ENCODE measurements at places on chromosomes 1 and 21.
A peak's percentile ranks its signal among the peaks of the same experiment; 100 is the strongest.

DNA sequence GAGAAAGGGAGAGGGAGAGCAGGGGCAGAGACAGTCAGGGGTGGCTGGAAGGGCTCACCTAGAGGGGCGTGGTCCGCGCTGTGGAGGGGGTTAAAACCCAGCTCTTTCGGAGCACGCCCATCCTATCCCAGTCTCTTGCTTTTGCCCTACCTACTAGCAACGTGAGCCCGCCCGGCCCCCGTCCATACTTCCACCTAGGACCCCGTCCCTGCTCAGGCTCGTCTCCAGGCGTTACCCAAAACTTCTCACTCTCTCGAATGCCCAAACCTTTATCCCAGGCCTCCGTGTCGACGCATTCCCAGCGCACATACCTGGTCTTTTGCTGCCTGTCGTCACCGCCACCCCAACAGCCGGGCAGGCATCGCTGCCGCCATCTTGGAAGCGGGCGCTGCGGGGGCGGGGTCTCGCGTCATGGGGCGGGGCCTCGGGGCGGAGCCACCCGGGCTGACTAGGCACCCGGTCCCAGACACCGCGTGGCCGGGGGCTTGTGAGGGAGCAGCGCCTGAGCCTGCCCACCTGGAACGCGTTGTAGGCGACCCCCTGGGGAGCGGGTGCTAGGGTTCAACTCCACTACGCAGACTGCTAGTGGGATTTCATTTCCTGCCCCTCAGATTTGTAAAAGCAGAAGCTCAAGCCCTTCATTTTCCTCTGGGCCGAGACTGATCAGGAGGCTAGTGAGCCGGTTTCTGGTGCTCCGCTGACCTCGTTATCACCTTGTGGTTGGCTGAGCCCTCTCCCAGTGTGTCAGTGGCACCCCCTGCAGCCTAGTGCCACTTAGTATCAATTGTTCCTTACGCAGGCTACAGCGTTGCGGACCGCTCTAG, at the start of gene B4GALT3:
Gene B4GALT3 (minus strand): TSS at position 396 of the 824 bp plus-strand sequence. CDS start 1,447 bp downstream, outside the sequence.
- peak; percentile 94 for DNase-seq

DNA sequence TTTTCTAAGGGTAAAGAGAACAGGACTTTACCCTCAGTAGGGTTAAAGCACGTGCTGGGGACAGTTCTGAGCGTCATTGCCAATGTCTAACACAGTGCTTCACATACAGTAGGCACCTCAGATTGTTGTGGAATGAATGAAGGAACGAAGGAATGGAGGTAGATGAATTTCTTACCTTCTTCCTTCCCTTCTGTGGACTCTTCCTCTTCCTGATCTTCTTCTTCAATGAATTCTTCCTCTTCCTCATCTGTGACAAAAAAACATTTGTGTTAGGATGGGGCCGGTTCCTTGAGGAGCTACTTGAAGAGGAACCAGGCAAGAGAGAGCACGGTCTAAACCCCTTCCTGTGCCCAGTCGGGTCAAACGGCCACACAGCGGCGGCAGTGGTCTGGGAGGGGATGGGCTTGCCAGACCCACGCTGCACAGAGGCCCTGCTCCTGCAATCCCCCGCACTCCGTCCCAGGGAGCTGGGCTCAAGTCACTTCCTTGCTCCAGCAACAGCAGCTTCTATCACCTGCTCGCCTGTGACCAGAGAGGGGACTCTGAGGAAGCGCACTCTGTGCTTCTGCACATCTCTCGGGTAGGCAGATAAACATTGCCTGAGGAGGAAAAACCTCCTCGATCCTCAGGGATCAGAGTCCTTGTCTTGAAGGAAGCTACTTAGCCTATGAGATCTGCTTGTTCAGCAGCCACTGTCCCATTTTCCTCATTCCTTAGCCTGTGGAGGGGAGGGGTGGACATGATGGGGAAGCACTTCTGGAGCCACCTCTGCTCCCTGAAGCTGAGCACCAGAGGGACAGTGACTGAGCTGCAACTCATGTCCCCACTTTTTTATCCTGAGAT, 8.0 kb upstream of the SLC30A2 start:
- DNase-seq = no peak

DNA sequence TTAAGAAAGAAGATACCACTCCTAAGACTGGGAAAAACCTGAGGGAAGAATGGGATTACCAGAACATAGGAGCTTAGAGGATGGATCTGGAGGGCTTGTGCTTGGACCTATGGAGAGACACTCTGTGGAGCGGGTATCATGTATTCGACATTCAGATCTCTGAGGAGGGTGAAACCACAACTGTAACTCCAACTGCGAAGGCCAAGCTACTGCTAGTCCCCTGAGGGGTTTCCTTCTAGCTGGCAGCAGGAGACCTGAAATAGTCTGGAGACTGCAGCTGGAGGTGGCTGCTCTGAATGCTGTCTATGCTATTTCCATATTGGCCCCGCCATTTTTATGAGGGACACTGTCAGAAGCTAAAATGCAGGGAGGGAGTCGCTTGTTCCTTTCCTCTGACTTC, 462.3 kb downstream of the PTPRC start:
- no peak for DNase-seq

DNA sequence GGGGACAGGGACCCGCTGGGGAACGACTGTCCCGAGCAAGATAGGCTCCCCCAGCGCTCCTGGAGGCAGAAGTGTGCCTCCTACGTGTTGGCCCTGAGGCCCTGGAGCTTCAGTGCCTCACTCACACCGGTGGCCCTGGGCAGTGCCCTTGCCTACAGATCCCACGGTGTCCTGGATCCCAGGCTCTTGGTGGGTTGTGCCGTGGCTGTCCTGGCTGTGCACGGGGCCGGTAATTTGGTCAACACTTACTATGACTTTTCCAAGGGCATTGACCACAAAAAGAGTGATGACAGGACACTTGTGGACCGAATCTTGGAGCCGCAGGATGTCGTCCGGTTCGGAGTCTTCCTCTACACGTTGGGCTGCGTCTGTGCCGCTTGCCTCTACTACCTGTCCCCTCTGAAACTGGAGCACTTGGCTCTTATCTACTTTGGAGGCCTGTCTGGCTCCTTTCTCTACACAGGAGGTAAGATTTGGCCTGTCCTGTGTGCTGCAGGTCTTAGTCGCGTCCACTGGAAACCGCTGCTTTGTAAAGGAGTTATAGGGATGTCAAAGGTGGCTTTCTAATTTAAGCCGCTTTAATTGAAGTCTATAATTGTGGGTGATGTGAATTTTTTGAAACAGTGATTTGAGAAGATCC, 717 bp downstream of the UBIAD1 start:
- DNase-seq = no peak

DNA sequence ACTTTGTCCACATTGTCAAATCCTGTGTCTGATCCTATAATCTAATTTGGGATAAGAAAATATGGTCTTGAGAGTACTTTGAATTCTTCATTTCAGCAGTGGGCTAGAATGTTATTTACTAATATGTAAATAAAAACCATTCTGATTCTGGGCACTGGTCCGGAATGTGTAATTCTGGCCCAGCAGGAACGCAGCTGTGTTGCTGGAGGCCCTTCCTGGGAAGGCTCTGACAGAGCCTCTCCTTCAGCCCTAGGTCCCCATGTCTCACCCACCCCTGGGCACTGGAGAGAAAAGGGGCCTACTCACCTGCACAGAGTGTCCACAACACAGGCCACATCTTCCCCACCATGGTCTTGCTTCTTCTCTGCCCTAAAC, 251 bp downstream of the GPA33 start:
- no peak for DNase-seq

DNA sequence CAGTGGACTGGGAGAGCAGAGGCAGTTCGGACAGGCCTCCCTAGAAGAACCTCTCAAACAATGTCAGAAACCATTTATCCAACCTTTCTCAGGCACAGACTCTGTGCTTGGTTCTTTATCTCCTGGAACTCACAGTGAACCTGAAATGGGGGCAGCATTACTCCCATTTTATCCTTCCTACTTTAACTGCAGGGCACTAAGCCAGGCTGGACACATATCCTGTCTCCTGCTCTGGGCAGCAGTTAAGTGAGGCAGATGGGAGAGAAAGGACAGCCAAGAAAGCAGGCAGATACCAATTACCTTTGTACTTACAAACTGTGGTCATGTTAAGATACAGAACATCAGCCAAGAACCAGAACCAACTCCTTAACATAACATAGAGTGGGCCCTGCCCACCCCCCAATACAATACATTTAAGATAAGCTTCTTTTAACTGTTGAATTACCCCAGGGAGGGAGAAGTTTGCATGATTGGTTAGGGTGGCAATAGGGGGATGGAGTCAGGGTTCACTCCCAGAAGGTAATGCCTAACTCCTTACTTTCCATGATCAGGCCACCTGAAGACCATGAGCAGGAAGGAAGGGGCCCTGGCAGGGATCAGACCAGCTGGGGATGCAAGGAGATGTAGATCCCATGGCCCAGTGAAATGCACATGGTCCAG, 10.9 kb downstream of the KDF1 start:
- no peak for DNase-seq

DNA sequence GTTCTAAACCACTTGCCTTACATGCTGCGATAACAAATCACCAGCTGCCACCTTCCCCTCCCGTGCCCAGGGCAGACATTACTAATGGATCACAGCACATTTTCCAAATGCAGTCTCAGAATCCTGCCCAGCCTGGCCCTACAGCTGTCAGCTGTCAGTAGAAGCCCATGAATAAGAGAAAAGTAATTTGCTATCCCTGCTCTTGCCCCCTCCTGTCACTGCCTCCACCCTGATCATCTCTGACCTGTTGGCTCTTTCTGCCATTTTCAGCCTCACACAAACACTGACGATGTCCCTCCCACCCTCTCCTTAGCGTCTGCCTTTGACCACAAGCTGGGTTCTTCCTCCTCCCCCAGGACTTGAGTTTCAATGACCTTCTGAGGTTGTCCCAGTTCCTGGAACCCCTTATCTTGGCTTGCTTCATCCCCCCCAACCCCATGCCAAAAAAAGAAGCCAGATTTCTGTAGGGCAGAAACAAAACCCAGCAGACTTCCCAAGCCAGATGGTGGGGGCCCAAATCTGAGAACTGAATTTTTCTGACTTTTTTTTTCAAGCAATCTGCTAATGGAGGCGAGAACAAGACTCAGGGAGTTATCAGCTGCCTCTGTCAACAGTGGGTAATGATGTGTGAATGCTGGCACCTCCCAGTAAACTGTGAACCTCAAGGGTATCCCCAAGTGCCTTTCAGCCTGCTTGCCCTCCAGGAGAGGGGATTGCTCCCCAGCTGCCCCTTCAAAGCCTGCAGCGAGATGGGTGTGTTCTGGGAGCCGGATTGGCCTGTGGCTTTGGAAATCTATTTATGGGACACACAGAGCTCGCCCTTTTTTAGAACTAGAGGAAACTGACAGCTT, 216.5 kb upstream of the VAMP3 start:
- no peak for DNase-seq

- DNase-seq = no peak
Measured at GRCh38 chr1:186790101-186790500, 38.6 kb upstream of the PLA2G4A start.

DNA sequence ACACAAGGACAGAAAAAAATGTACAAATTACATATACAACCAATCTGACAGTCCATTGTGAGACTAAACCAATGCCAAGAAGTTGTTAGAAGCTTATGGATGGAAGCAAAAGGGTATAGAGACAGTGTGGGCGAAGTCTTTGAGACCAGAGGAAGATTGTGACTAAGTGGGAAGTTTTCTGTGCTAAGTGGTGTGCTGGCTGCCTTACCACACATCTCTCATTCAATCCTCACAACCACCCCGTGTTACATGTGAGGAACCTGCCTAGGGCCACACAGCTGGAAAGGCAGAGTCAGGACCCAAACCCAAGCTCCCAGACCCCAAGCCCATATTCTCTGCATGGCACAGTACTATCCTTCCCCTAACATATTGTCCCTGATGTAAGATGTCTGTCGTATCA, 53.5 kb upstream of the DUSP10 start:
- DNase-seq = no peak

- DNase-seq = no peak
Measured at GRCh38 chr1:248810727-248811513, 14.8 kb downstream of the SH3BP5L start.

GRCh38 chr1:80023358-80023757, 1016.8 kb upstream of the ADGRL4 start:
- no peak for DNase-seq

Data from activated naive CD8-positive, alpha-beta T cell treated with anti-CD3 and anti-CD28 coated beads, Interleukin-2, amount 50 U/mL, for 16 hours (primary cell).